CD8-positive, alpha-beta memory T cell (primary cell): ENCODE measurements at places on chromosomes 5 and 9.

GRCh38 chr5:96257904-96258303 lies 175.1 kb downstream of the PCSK1 start:
- no peaks in the 10 kb centered on the region for H3K27me3 ChIP-seq
- H3K4me1 ChIP-seq: no peaks in the 10 kb centered on the region
- H3K36me3 ChIP-seq: no peaks in the 10 kb centered on the region
- H3K4me3 ChIP-seq: no peak overlapping the region
- DNase-seq: no peak

DNA sequence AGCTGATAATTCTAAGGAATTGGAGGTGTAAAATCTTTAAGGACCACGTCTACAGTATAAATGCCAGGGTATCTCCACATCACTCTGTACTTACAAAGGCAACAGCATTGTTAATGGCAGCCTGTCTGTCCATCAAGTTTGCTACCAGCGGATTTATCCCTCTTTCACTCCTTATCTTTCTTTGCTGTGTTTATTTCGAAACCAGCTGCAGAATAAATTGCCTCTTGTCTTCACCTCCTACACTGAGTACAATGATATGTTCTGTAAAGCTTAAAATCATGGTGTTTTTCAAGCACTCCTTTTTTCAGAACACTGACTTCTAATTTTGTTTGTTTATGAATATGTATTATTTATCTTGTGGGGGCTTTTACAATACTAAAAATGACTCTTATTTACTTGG lies 1088.1 kb downstream of the NR2F1-AS1 start:
- no peak overlapping the region for H3K27ac ChIP-seq
- DNase-seq: no peak
- H3K27me3 ChIP-seq: no peaks in the 10 kb centered on the region

GRCh38 chr5:134555890-134556311 lies 30.4 kb downstream of the JADE2 start:
- peak; percentile 79 for DNase-seq
- H3K27ac ChIP-seq: peak overlapping the region; percentile 55
- H3K4me3 ChIP-seq: peak overlapping the region; percentile 18
- peaks cover 35% of the 10 kb centered on the region for H3K4me1 ChIP-seq
- no peaks in the 10 kb centered on the region for H3K27me3 ChIP-seq
- H3K36me3 ChIP-seq: peaks cover 57% of the 10 kb centered on the region

DNA sequence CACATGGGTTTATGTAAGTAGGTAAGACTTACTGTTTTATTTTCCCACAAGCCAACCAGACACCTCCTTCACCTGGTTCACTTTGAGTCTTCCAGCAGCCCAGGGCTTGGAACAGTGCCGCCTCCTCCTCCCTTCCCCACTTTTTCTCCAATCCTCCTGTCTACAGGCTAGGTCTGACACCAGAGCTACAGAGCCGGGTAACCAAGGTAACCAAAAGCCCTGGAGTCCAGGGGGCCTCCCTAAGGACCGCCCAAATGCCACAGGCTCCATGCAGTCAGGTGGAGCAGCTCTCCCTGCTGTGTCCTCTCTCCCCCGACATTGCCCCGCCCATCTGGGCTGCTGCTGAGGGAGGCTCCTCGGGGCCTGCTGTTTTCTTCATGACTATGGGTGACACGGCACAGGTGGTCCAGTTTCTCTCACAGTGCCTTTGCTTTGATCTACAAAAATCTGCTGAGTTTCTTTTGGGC lies 138.0 kb upstream of the EFNA5 start:
- no peak overlapping the region for H3K4me3 ChIP-seq
- DNase-seq: no peak

DNA sequence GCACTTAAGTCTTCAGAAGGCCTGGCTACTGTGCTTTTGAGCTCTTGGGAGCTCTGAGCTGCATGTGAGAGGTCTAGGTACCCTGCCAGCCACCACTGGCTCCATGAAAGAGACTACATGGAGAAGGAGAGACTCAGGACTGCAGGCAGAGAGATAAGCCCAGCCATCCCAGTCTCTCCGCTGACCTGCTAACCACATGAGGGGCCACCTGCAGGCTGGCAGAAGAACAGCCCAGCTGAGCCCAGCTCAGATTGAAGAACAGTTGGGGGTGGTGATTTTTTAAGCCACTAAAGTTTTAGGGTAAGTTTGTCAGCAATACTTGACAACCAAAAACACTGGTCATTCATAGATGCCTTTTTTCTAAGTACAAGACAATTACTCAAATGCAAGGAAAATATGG lies 205.0 kb upstream of the PRDM9 start:
- H3K4me3 ChIP-seq: no peak overlapping the region
- no peaks in the 10 kb centered on the region for H3K4me1 ChIP-seq
- H3K27me3 ChIP-seq: no peaks in the 10 kb centered on the region
- no peak overlapping the region for H3K27ac ChIP-seq
- no peak for DNase-seq
- H3K36me3 ChIP-seq: no peaks in the 10 kb centered on the region

- H3K36me3 ChIP-seq: no peaks in the 10 kb centered on the region
- H3K27me3 ChIP-seq: no peaks in the 10 kb centered on the region
- no peak for DNase-seq
- H3K4me1 ChIP-seq: no peaks in the 10 kb centered on the region
- no peak overlapping the region for H3K4me3 ChIP-seq
- no peak overlapping the region for H3K27ac ChIP-seq
Measured at GRCh38 chr5:37121465-37121864, 127.7 kb downstream of the CPLANE1 start.

DNA sequence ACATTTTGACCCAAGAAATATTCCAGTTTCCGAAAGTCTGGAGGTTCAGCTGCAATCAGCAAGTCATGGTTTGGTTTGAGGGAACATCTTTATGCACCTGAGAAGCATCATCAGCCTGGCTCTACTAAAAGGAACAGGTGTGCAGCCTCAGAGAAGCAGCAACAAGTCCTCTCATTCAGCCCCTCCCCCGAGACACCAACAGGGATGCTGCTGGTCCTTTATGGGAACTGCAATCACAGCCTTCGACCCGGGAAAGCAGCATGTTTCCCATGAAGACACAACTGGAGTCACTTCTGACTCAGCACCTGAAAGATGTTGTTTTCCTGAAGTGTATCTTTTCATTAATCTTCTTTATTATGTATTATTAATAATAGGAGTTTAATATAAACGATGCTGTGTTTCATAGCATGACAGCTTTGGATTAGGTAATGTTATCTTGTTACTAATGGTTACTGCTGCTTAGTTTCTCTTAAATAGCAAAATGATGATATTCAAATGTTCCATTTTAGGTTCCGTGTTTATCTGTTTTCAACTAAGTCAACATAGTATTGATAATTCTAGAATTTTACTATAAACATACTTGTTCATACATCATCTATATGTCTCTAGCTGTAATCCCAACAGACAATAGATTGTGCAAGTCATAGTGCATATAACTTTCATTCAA lies 15.6 kb upstream of the NREP start:
- no peaks in the 10 kb centered on the region for H3K27me3 ChIP-seq
- H3K4me3 ChIP-seq: no peak overlapping the region
- DNase-seq: no peak
- H3K4me1 ChIP-seq: no peaks in the 10 kb centered on the region
- H3K27ac ChIP-seq: no peak overlapping the region
- H3K36me3 ChIP-seq: no peaks in the 10 kb centered on the region

GRCh38 chr9:111700776-111701175 lies 39.4 kb downstream of the GNG10 start:
- H3K4me3 ChIP-seq: no peak overlapping the region
- no peaks in the 10 kb centered on the region for H3K27me3 ChIP-seq
- no peaks in the 10 kb centered on the region for H3K4me1 ChIP-seq
- no peak overlapping the region for H3K27ac ChIP-seq

DNA sequence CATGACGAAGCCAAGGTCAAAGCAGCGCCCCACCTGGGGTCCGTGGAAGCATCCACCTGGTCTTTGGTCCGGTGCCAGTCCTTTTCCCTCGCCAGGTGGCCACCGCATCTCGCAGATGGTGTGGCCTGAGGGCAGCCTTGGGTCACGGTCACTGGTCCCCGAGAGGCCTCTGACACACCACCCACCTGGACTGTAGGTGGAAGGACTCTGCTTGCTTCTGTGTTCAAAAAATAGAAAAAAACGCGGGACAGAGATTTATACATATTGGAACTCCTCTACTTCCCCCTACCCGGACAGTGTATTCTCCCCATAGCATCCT lies 466 bp upstream of the TTC39B start:
- H3K27ac ChIP-seq: peak overlapping the region; percentile 71
- peaks cover 49% of the 10 kb centered on the region for H3K4me1 ChIP-seq
- H3K27me3 ChIP-seq: no peaks in the 10 kb centered on the region
- H3K36me3 ChIP-seq: no peaks in the 10 kb centered on the region
- peak overlapping the region; percentile 81 for H3K4me3 ChIP-seq

GRCh38 chr5:57552033-57552432 lies 69.4 kb upstream of the ACTBL2 start:
- no peak overlapping the region for H3K27ac ChIP-seq
- no peak overlapping the region for H3K4me3 ChIP-seq
- no peak for DNase-seq
- H3K27me3 ChIP-seq: no peaks in the 10 kb centered on the region
- H3K36me3 ChIP-seq: no peaks in the 10 kb centered on the region

DNA sequence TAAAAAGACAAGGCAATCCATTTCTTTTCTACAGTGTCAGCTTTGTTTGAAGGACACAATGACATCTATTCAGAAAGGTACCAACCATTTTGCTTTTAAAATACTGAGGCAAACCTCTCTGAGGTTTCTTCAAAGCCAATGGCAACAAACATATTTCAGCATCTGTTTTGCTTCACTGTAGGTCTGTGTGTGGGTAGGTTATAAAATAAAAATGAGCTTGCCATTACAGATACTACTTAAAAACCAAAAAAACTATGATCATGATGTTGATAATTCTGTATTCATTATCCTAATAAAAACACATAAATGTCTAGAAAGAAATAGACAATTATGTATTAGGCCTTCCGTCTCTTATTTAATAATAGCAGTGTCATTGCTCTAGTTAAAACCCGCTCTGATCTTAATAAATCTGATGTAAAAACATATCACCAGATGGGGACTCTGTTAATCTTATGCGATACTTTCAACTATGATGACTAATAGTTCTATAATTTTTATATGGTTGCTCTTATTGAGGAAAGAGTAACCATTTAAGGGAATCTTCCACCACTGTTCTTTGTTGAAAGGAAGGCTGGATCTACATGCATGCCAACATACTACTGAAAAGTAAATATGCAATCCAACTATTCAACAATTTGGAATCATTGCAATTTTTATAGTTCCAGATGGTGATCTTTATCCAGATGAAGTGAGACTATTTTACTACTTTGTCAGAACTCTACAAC lies 647.2 kb downstream of the PDE4D start:
- no peak overlapping the region for H3K27ac ChIP-seq
- H3K36me3 ChIP-seq: no peaks in the 10 kb centered on the region
- H3K27me3 ChIP-seq: no peaks in the 10 kb centered on the region
- H3K4me1 ChIP-seq: no peaks in the 10 kb centered on the region
